ENCODE measurements at places on chromosomes 4 and X. TPM values are rescaled to one million over a fixed set of nuclear protein-coding genes. Genes with fewer than 3 reads are reported as not detected.
A peak's percentile ranks its signal among the peaks of the same experiment; 100 is the strongest.

The DUX4 gene
- polyA plus RNA-seq, result not detected

- DNase-seq, result no peak
Measured at GRCh38 chr4:80196922-80197573, at the start of gene PRDM8. PRDM8 (plus strand) TSS chr4:80197503; CDS start chr4:80200081, 2,578 bp downstream.

DNA sequence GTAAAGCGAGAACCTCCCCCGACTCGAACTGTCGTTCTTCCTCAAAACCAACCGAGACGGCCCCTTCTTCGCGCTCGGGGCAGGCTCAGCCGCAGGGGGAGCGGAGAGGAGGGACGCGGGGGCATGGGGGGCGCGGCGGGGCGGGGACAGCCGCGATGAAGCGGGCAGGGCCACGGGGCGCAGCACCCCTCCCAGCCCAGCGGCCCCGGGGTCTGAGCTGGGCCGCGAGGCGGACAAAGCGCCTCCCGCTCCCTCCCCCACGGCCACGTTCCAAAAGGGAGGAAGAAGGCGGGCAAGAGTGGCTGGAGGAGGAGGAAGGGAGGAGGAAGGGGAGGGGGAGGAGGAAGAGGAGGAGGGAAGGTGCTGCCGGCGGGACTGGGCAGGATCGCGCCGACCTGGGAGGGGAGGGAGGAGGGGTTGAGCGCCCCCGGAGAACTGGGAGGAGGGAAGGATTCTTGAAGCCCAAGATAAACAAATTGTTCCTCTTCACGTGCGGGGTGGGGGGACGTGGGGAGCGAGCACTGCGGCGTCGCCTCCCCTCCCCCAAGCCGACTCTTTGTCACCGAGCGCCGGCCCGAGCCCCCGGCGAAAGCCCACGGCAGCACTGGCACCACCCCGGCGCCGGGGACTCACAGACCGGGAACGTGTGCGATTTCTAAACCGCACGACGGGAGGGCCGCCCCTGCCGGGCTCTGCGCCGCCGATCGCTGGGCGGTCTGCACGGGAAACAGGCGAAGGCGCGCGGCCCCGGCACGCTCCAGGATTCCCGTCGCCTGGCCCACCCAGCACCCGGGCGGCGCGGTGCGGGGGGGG, 2.9 kb downstream of the MAML3 start:
- peak; percentile 95 for DNase-seq

GRCh38 chrX:9378980-9379696, 85.7 kb upstream of the TBL1X start:
- no peak for DNase-seq

DNA sequence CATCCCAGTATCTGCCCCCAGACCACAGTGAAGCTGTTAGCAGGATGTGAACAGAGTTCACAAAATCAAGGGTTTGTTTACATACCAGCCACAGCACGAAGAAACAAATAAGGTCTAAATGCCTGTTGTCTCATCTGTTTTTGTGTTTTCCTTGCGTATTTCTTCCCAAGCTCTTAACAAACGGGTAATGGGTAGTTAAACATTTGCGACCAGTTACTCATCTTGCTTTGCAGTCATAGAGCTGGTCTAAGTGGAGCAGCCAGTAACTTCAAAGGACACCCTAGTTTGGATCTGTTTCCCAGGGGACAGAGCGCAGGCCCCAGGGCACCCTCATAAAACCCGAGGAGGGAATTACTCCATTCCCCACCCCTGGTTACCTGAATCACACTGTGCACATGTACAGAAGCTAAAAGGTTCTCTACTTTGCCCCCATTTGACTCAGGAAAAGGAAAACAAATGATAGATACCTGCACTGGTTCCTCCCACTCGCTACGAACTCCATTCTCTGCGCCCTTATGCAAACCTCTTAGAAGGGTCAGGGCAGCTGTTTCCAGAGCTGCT, 68.8 kb downstream of the MAML3 start:
- DNase-seq, result no peak

DNA sequence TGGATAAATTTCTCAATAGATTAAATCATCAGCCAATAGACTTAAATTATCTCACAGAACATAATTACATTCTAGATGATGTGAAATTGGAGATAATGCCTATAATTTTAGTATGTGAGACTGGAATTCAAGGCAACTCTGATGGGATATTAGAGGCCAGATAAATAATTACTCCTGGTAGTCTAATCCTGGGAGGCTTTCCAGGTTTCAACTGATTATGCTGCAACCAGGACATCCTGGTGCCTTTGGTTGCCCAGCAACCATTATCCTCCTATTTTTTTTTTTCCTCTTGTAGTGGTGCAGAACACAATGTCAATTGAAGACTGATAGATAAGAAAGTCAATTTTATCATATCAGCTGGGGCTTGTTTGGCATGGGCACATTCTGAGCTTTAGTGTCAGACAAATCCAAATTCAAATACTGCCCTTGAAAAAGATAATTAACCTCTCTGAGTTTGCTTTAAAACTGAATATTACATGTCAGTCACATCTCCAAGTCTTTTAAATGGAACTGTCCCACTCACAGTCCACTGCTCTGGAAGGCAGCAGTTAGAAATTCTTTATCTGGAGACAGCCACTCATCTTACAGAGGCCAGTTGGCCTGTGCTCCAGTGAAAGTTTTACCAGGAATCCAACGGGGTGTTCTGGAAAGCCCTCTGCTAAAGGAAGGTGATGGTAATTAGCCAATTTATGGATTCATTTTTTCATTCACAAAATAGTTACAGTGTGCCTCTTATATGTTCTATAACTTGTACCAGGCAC, 95.3 kb upstream of the GUCY1A1 start:
- DNase-seq, result peak; percentile 35

GRCh38 chr4:5554376-5554775, 154.0 kb downstream of the EVC2 start:
- no peak for DNase-seq

DNA sequence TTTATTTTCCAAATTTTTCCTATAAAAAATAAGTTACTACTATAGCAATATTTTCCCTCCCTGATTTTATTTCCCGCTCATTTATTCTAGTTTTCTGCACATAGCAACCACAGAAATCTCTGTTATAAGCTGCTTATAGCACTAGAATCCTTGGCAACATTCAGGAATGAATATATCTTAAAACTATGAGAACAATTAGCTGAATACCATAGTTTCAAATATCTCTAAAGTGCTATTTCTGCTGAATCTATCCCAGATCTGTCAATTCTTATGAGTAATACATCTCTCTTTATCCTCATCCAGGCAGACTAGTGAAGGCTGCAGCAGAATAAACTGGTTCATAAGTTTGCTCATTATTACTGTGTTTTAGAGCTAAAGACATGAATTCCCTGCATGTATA, 622.9 kb upstream of the DIPK2B start:
- no peak for DNase-seq

DNA sequence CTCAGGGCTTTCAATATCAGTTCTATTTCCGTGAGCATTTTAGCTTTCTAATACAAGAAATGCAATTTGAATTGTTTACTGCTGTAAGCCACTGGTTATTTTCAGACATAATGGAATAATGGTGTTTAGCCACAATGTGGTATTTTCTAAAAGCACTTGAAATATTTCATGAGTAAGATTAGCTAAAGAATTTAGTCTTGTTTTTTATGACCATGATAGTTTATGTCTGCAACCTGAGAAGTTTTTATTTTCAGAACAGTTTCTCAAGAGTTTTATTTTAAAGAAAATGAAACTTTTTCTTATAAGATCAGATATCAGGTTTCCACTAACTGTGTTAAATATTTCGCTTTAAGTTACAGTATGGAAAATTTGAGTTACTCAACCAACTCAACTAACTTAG, 60.2 kb downstream of the SLIT2 start:
- DNase-seq, result no peak

Measured in heart right ventricle (tissue), 16 donors.